Right forelimb (tissue), 1 donor: ENCODE measurements at places on chromosomes 2 and 18.

- no peak for DNase-seq
Observed at GRCh38 chr2:12607971-12608370, 108.8 kb upstream of the TRIB2 start.

DNA sequence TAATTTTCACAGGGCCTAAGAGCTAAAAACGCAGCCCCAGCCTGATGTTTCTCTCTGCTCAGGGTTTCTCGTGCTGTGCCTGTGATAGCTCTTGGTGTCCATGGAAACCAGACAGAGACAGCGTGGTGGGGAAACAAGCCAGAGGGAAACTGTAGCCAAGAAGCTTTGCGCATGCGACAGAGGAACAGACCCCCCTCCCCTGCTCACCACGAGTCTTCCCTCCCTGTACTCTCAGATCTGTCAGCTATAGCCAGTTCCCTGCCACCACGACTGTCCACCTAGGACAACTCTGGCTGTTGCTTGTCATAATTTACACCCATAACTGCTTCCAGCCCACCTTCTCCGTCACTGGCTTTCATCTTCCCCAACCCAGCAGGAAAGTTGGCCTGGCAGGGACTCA lies 13.2 kb upstream of the DNAJC27 start:
- DNase-seq: peak; percentile 90

DNA sequence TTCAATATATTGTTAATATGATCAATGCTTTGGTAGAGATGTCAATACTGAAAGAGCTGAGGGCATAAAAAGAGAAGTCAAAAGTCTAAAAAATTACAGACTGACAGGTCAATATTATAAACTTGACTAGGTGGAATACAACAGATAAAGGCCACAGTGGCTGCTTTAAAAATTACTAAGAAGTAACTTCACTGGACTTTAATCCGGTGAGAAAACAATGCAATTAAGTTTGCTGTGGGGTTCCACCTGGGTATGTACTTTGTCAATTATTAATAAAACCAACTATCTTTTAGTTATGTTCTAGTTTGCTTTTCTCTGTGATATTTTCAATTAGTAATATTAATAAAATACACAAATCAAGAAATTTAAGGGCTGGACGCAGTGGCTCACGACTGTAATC lies 44.7 kb downstream of the RAPH1 start:
- DNase-seq: no peak

- no peak for DNase-seq
Observed at GRCh38 chr18:6327485-6327884, 87.2 kb downstream of the L3MBTL4 start.

DNA sequence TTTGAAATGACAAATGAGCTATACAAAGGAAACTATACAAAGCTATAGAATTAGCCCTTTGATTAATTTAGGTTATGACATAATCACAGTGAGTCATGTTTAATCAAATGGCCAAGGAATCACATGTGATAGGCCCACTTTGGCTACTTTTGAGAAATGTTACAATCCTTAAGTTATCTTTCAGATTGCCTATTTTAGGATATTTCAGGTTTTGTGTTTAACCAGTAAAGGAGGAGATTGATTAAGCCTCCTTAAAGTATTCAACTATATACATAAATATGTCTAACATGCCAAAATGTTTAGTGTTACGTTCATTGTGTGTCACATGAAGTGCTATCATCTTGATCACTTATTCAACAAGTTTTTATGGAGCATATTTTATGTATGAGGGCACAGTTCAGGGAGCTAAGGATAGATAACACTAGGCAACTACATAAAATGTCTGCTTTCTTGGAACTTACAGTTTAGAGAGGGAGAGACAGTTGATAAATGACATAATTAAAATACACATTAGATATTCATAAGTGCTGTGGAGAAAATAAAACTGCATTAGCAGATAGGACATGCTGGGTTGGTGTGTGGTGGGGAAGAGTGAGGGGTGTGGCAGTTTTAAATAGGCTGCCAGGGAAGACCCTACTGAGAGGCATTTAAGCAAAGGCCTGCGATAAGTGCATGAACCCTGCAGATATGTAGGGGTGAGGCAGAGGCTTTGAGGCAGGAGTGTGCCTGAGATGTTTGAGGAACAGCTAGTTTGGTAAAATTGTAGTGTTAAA lies 77.2 kb downstream of the LTBP1 start:
- DNase-seq: no peak

- DNase-seq: no peak
Observed at GRCh38 chr2:134083548-134083947, 170.3 kb upstream of the MGAT5 start.

- DNase-seq: no peak
Observed at GRCh38 chr2:65019675-65020195, 30.5 kb downstream of the SLC1A4 start.
